ENCODE measurements at places on chromosomes 2 and 18.

DNA sequence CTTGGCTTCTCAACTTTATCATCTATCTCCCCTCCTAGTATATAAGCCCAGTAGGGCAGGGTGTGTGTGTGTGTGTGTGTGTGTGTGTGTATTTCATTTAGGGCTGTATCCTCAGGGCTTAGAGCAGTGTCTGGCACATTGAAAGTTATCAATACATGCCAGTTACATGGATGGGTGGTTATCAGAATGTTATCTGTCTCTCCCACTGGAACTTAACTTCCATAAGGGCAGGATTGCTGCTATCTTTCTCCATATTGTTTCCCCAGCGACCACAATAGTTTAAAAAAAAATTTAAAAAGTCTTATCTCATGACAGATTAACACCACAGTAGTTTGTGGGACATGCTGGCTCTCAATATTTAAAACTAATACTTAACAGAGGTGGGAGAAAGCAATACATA lies 488.9 kb downstream of the PLCL1 start:
- DNase-seq: no peak

- DNase-seq: no peak
Measured at GRCh38 chr2:163778045-163778781, 42.4 kb upstream of the FIGN start.

- DNase-seq: no peak
Measured at GRCh38 chr2:83072767-83073166, 1386.3 kb downstream of the SUCLG1 start.

DNA sequence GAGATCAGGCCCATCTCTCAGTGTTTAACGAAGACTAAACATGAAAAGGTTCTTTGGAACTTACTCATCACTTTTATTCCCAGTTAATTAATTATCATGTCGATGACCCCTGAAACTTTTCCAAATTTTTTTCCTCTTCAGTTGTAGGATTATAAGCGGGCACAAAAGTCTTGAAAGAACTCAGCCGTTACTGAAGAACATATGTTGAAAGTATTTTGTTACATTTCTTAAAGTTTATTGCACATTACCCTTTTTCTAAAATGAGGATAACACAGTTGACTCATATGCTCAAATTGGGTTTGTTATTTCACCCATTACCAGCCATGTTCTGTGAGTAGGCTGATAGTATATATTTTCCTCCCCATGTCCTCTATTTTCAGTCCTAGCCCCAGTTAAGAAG lies 75.9 kb upstream of the COL3A1 start:
- no peak for DNase-seq

GRCh38 chr2:178512484-178512883 lies 32.2 kb downstream of the PLEKHA3 start:
- DNase-seq: no peak

DNA sequence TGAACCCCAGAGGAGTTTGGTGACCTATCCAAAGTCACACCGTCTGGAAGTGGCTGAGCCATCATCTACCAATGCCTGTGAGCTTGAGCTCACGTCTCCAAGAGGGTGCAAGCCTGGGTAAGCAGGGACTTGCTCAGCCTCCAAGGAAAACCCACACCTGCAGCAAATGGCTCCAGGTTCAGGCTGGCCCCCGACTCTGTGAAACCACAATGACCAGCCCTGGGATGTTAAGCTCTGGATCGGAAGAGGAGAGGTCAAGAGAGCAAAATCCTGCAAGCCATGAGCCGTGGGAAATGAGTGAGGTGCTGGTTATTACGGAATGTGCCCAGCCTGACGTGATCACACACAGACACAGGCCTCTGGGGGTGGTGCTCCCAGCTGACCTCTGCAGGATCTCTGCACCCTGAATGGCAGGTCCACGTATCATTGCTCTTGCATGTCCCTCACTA lies 94.1 kb upstream of the OTOS start:
- DNase-seq: no peak

Data from activated gamma-delta T cell (primary cell).